Foreskin fibroblast (primary cell): ENCODE measurements at places on chromosomes 7 and 10.

DNA sequence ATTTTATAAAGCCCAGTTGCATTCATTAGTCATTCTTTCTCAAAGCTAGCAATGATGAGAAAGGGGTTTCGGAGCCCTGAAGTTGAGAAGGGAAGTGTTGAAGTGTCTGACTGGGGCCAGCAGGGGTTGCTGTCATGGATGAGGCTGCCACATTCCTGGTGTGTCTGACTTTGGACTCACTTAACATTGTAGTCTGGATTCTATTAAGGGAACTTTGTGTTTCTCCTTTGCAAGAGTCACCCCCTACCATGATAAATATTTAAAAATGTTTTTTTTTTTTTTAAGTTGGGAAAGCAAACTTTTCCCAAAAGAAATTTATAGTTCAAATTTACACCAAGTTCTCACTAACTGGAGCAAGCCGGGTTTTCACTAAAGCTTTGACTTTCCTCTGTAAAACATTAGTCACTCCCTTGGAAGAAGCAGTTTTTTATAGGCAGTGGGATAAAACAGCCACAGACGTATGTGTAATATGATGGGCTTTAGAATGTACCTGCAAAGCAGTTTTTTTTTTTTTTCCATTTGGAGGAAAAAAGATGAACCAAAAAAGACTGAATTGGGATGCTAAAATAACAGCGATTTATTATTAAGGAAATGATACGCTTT lies 243.6 kb downstream of the TWIST1 start:
- DNase-seq = peak; percentile 44

DNA sequence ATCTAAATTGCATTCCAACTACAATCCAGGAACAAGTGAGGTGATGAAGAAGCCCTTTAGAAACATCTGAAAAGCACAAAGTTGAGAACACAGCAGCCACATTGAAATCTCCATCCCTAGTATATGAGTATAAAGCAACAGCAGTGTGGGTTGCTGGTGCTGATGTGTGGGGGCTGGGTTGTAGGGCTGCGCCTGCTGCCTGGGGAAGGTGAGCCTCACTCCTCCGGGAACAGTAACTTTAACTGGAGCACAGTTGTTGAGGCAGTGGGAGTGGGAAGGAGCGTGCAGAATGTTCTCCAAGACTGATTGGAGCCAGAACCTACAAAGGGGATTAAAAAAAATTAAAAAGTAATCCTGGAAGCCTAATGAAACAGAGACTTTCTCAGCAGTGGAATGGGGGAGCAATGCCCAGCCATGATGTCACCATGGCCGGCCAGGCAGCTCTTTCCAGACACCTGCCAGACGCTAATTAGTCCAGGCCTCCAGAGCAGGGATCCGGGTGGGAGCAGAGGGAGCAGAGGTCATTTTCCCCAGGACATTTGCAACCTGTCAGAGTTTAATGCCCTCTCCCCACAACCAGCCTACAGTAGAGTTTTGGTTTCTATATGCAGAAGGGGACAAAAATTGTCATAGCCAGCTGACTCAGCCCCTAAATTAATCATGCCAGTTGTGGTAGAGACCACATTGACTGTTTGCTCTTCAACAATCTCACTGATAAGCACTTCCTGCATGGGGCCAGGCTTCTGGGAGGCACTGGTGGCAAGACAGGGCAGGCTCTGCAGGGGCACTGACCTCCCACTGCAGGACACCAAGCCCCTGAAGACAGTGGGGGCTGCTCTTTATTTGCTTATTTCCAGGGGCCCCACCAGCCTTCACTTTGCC lies 133.0 kb upstream of the ZNF32 start:
- no peak for DNase-seq

GRCh38 chr10:93211991-93212390 lies 138.3 kb downstream of the CYP26A1 start:
- no peak for DNase-seq

DNA sequence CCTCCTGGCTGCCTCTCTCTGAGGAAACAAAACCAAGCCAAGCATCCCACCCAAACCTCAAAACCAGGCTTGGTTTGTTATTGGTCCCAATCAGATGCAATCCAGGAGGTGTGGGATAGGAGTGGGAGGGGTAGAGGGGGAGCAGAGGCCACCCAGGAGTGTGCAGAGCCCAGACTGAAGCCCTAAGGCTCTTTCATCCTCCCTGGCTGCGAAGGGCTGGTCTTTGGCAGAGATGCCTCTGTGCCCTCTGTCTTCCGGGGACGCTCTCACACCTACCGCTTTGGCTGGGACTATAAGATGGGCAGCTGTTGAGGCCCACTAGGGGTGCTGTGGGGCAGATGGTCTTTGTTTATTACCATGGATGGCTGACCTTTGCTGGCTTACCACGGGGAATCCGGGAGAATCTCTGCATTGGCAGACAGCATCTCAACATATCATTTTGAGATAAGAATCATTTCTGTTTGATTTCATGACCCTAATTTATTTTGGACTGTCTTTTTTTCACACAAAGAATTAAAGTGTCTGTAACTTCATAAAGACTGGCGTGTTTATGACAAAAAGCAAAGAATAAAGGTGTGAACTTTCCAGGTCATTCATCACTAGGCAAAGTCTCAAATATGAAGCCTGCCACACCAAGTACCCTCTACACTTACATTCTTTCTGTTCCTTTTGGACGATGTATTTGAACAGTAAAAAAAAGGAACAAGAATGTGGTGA lies 6.5 kb upstream of the DENND2A start:
- DNase-seq = no peak

DNA sequence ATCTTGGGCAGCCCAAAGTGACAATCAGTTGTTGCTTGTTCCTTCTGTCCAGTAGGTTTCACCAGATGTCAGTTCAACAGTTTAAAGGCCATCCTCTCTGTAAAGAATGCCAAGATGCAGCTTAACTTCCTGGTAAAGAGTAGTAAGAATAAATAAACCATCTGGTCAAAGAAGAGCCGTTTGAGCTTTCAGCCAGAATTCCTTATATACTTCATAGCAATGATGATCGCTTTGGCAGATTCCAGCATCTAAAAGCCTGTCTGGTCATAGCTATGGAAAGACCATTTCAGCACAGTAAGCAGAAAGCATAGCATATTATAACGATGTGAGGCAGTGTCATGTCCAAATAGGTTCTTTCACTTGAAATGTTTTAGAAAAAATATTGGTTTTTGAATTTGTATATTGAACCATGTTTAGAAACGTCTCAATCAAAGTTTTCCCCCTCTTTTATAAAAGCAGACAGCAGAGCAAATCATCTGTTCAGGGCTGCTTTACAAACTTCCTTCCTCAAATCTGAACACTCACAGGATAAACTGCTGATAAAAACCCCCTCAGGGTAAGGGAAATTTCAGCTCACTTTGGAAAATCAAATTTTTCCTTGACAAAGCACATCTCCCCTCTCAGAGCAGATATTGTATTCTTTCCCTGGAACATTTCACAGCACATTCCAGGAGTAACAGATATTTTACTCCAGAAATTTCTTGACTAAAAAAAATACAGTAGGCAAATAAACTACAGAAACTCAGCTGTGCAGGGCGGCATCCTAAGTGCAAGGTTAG lies 184.1 kb downstream of the NOC3L start:
- DNase-seq = no peak

DNA sequence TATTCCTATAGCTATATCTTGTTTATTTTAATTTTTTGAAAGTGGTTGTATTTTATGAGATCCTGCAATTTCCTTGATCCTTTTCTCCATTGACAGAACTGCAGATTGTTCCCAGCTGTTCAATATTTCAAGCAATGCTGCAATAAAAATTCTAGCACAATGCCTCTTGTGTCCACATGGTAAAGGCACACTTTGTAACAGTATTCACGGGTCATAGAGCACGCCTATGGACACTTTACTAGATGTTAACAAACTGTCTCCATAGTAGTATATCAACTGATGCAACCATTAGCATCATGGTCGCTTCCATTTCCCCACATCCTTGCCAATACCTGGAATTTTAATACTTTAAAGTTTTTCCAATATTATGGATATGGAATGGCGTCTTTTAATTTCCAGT lies 123.9 kb upstream of the FZD8 start:
- no peak for DNase-seq

GRCh38 chr10:110511734-110512449 lies 14.2 kb downstream of the DUSP5 start:
- DNase-seq = no peak

GRCh38 chr7:5525271-5526099 lies 101.9 kb upstream of the TNRC18 start:
- peak; percentile 76 for DNase-seq

- peak; percentile 77 for DNase-seq
Measured at GRCh38 chr10:99329304-99329553, at the start of gene CNNM1. Gene CNNM1, plus strand, starts transcription at chr10:99329356. Its CDS starts 32 bp downstream, at chr10:99329388.

DNA sequence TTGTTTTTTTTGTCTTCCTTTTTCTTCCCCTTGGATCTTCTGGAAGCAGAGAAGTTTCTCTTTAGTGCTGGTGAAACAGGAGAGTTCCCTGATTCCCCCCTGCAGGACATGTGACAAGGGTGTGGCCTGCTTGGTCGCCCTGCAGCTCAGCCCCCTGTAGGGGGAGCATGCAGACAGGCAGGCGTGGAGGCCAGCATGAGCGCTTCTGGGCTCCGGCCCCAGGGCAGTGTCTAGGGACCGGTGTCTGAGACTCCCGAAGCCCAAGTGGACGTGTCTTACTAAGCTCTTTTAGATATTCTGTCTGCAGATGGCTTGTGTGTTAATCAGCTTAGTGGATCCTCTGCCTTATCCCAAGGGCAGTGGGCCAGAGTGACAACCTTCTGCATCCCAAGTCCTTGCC lies 26.1 kb downstream of the PRSS58 start:
- no peak for DNase-seq
